ENCODE measurements at places on chromosomes 12 and 14.

DNA sequence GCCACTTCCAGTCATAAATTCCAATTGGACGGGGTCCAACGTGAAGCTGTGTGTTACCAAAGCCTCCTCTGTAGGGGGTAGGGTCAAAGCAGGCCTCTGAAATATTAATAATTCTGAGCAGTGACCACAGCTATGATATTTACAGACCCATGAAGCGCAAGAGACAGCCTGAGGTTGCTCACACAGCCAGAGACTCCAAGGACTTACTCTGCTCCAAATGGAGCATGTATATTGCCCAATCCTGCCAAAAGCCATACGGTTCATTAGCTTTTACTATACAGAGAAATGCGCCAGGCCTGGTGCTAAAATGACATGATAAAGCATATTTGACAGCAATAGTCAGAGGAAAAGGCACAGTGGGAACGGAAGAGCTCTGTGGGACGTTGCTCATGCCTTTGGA is 151.3 kb downstream of the PAH start:
- DNase-seq, result no peak

GRCh38 chr12:101004898-101005297 is 205.1 kb downstream of the SLC5A8 start:
- DNase-seq, result no peak

DNA sequence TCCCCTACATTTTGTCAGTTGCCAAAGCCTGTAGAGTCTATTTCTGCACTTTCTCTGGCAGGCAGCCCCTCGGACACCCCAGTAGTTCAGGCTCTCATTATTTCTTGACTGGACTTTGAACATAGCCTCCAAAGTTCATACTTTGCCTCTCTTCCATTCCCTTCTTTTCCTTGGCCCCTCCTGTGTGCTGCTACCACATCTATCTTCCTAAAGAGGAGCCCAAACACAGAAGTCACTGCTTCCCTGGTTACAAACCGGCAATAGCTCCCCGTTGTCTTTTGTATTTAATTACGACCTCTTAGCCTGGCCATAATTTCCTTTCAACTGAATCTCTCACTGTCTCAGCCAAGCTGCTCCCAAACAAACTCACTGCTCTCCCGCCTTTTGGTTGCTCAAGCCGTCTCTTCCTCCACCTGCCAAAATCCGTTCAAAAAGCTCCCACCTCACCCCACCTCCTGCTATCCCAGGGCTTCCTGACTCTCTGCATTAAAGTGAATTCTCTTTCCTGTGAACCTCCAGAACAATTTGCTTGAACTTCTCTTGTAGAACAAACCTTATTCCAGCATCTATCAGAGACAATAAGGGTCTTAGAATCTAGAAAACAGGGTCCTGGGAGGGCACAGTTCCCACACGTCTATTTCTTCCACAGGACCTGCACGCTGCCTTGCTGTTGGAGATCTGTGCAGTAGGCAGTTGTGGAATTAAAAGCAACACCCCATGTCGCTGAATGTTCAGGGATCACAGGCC is 46.9 kb downstream of the PRMT8 start:
- no peak for DNase-seq

GRCh38 chr12:51814311-51815088 is 34.0 kb downstream of the FIGNL2 start:
- peak; percentile 46 for DNase-seq

- DNase-seq, result no peak
Observed at GRCh38 chr14:102796661-102797190, 19.5 kb downstream of the TRAF3 start.
